ENCODE measurements at places on chromosomes 12 and 14. TPM values are rescaled to one million over a fixed set of nuclear protein-coding genes. Genes with fewer than 3 reads are reported as not detected.

Gene SUSD6
- 39.0 TPM for total RNA-seq

Gene BEGAIN
- total RNA-seq, result 7.1 TPM

- DNase-seq, result no peak
These were observed 89.5 kb downstream of the RFLNA start for GRCh38 chr12:124384299-124384894.

GRCh38 chr12:113136128-113136989, 798 bp upstream of the RASAL1 start:
- DNase-seq, result no peak

- DNase-seq, result peak; percentile 88
These were observed 9.2 kb upstream of the KRT73 start for GRCh38 chr12:52627395-52628110.

DNA sequence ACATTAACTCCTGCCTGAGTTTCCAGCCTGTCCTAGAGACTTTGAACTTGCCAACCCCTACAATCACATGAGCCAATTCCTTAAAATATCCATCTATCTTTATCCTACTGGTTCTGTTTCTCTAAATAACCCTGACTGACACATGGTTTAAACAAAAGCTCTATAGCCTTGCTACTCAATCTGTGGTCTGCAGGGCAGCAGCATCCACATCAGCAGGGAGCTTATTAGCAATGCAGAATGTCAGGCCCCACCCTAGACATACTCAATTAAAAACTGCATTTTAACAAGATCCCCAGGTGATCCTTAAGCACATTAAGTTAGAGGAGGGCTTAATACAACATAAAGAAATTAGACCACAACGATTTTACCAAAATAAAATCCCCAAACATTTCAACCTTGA, 108.3 kb upstream of the CPSF6 start:
- DNase-seq, result peak; percentile 31
